Fibroblast of the aortic adventitia (primary cell): ENCODE measurements at places on chromosomes 13 and 19. TPM values are rescaled to one million over a fixed set of nuclear protein-coding genes. Genes with fewer than 3 reads are reported as not detected.

LILRA1 gene
- total RNA-seq = not detected in 2 replicates

SGTA gene
- 39.4 and 40.3 TPM in 2 replicates for total RNA-seq

KIR3DL1 gene
- not detected in 2 replicates for total RNA-seq

LRG1 gene
- not detected in 2 replicates for total RNA-seq

CALR3 gene
- not detected in 2 replicates for total RNA-seq

ATP1A3 gene
- not detected in 2 replicates for total RNA-seq

FKRP gene
- 11.8 and 13.2 TPM in 2 replicates for total RNA-seq

LILRA2 gene
- total RNA-seq = not detected in 2 replicates

GPR12 gene
- total RNA-seq = 0.41 TPM in 1 of 2 replicates, not detected in the other

EDNRB gene
- 1.3 and 23.3 TPM in 2 replicates for total RNA-seq

ZNF737 gene
- total RNA-seq = 4.8 and 15.0 TPM in 2 replicates

ZNF175 gene
- total RNA-seq = 7.9 and 12.9 TPM in 2 replicates

IQCN gene
- total RNA-seq = 1.5 and 4.4 TPM in 2 replicates

ANKRD27 gene
- 29.0 and 29.6 TPM in 2 replicates for total RNA-seq

GPI gene
- total RNA-seq = 127 and 132 TPM in 2 replicates

ZNF709 gene
- 1.4 and 3.8 TPM in 2 replicates for total RNA-seq

ZNF222 gene
- total RNA-seq = 7.9 and 10.8 TPM in 2 replicates

ADPRHL1 gene
- 2.4 and 2.8 TPM in 2 replicates for total RNA-seq

PGLYRP1 gene
- not detected in 2 replicates for total RNA-seq

TMIGD2 gene
- total RNA-seq = not detected in 2 replicates

TSHZ3 gene
- 5.7 and 14.0 TPM in 2 replicates for total RNA-seq

F7 gene
- total RNA-seq = under 0.01 TPM in 1 of 2 replicates, not detected in the other

ELF1 gene
- total RNA-seq = 47.0 and 51.0 TPM in 2 replicates

KLK11 gene
- not detected in 2 replicates for total RNA-seq

PRODH2 gene
- not detected in 2 replicates for total RNA-seq

MAP4K1 gene
- 0.57 TPM in 1 of 2 replicates, not detected in the other for total RNA-seq

SOX21 gene
- 0.09 TPM in 1 of 2 replicates, not detected in the other for total RNA-seq

HSD11B1L gene
- total RNA-seq = 10.8 and 17.2 TPM in 2 replicates

NKPD1 gene
- 0.25 and 0.36 TPM in 2 replicates for total RNA-seq

SIAH3 gene
- not detected in 2 replicates for total RNA-seq

FAM83E gene
- 0.18 TPM in 1 of 2 replicates, not detected in the other for total RNA-seq

CYP4F12 gene
- total RNA-seq = not detected in 2 replicates

SYCN gene
- not detected in 2 replicates for total RNA-seq

SHISA2 gene
- total RNA-seq = 0.08 and 0.90 TPM in 2 replicates

MIR17HG gene
- total RNA-seq = 4.7 and 8.8 TPM in 2 replicates

PCDH9 gene
- 5.0 and 19.0 TPM in 2 replicates for total RNA-seq

FARSA gene
- total RNA-seq = 39.1 and 44.3 TPM in 2 replicates

GARIN5A gene
- total RNA-seq = not detected in 2 replicates

SLAIN1 gene
- 0.72 TPM in 1 of 2 replicates, not detected in the other for total RNA-seq

ZNF780B gene
- 18.9 and 23.1 TPM in 2 replicates for total RNA-seq

CEACAM1 gene
- total RNA-seq = 0.33 TPM in 1 of 2 replicates, not detected in the other

ZNF221 gene
- 4.9 and 8.7 TPM in 2 replicates for total RNA-seq

PRKCG gene
- total RNA-seq = not detected in 2 replicates

RNF6 gene
- 24.5 and 39.0 TPM in 2 replicates for total RNA-seq

ZNF541 gene
- total RNA-seq = 0.27 and 0.41 TPM in 2 replicates

CCL25 gene
- total RNA-seq = not detected in 2 replicates

RFPL4AL1 gene
- not detected in 2 replicates for total RNA-seq

USE1 gene
- total RNA-seq = 23.8 and 27.8 TPM in 2 replicates

N4BP2L2 gene
- 157 and 194 TPM in 2 replicates for total RNA-seq

PAK4 gene
- 7.6 and 9.0 TPM in 2 replicates for total RNA-seq

IL17D gene
- 1.6 and 5.0 TPM in 2 replicates for total RNA-seq

C19orf18 gene
- 0.49 TPM in 1 of 2 replicates, not detected in the other for total RNA-seq
